Effector CD8-positive, alpha-beta T cell (primary cell): ENCODE measurements at places on chromosomes 11 and 22.

DNA sequence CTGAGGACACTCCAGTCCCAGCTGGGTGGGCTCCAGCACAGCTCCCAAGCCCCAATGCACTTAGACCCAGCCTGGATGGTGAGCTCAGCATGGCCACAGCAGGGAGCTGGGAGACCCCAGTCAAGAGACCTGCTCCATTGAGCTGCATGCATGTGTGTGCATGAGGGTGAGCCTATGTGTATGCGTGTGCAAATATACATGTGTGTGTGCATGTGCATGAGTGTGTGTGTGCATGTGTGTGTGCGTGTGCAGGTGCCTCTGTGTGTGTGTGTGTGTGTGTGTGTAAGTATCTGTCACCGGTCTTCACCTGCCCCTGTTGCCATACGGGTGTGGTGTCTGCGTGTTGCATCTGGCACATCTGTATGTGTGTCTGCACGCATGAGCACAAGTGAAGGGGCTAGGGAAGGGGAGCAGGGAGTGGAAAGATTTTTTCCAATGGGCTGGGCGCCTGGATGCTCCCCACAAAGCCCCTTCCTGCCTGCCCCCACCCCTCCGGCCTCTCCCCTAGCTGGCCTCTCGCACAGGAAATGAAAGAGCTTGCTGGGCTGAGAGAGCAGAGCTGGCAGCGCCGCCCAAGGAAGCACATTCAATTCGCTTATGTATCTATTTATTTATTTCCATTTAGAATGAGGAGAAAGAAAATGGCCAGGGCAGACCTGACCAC lies 4.1 kb downstream of the TSPAN32 start:
- no peak for DNase-seq

- no peak for DNase-seq
Observed at GRCh38 chr11:8713760-8714454, 31.3 kb downstream of the RPL27A start.

- no peak for DNase-seq
Observed at GRCh38 chr11:65291613-65292012, 23.1 kb upstream of the CDC42EP2 start.

DNA sequence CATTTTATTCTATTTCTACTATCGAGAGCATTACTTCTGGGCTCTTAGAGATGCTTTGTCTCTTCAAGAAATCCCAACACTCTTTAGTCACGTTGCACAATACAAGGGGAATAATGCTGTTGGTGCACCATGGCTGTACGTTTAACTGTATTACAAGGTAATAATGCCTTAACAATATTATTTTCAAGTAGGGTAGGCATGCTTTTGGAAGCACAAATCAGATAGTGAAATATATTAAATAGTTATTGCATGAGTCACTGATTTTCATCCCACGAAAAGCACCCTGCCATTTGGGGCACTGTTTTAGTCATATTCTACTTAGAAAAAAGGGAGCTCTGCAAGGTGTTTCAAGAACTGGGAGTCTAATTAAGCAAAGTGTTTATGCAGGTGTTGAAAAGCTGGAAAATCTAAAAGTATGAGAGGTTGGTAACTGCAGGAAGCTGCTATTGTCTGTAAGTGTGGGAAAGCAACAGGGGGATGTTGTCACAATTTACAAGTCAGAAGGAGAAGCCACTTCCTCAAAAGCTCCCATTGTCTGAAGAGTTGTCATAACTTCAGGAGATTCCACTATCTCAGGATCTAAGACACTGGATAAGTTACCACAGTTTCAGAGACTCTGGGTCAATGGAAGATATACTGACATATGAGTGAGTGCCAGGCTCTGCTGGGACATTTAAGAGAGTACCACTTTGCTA lies 218.2 kb downstream of the JRKL start:
- DNase-seq, result no peak

DNA sequence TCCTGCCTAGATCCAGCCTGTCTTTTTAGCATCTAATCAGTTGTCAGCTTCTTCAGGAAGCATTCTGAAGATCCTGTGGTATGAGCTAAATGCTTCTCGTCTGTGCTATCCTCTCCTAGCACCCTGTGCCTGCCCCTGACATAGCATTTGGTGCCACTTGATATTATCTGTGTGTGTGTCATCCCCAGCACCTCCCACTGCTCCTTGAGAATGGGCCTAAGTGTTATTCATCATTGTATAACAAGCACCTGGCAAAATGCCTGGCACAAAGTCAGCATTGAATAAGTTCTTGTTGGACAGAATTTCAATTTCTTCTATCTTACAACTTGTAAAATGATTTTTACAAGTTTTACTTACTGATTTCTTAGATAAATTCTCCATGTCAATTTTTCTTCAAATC lies 28.1 kb upstream of the OLFML1 start:
- no peak for DNase-seq

- DNase-seq, result no peak
Observed at GRCh38 chr22:23862103-23862502, 4.4 kb downstream of the SLC2A11 start.

DNA sequence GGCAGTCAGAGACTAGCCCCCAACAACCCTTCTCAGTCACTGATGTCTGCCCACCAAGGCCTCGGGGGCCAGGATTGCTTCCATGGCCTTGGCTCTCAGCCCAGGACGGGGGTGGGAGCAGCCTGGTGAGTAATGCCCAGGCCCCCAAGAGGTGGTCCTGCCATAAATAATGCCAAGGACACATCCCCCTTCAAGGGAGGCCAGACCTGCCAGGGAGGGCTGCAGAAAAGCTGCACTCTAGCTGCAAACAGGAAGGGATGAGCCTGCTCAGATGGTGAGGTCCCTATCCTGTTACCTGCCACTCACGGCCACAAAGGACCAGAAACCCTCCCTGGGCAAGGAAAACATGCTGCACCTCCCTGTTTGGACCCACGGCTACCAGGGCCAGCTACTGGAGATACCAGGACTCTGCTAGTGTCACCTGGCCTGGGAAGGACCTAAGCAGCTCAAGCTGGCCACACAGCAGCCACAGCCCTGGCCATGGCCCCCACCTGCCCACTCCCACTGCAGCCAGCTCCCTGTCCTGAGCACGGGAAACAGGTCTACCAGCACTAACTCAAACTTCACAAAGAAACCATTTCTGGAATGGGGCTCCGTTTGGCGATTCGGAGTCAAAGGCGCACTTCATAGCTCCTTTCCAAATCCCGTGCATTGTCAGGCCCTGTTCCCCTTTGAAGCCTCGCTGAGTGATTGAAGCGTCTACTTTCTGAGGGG lies 12.1 kb downstream of the GNB1L start:
- no peak for DNase-seq

- DNase-seq, result no peak
Observed at GRCh38 chr11:127027789-127028188, 27.2 kb upstream of the KIRREL3 start.

- no peak for DNase-seq
Observed at GRCh38 chr11:18844753-18845367, 53.3 kb upstream of the PTPN5 start.

- DNase-seq, result no peak
Observed at GRCh38 chr22:42955087-42955635, 59.8 kb downstream of the PACSIN2 start.

GRCh38 chr22:25370322-25370721 lies 150.9 kb downstream of the CRYBB2 start:
- DNase-seq, result no peak

DNA sequence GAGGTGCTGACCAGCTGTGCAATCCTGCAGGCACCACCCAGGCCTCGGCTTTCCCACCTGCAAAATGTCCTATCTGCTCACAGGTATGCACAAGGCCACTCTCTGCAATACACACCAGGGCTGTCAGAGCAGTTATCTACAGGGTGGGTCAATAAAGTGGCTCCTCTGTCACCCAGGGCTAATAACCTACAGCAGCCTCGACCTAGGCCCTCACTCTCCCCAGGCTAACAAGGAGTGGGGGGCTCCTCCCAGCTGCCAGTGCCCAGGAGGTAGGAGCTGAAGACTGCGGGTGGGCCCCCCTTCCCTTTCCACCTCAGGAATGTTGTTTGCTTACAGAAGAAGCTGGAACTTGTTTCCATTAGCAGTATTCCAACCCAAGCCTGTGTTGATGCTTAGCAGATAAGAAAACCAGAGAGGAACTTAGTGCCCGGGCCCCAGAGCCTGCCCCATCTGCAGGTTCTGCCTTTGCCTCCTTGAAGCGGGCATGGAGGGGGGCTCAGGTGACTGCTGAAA lies 26.8 kb downstream of the MYH9 start:
- DNase-seq, result no peak

- no peak for DNase-seq
Observed at GRCh38 chr22:42814215-42814614, 42.9 kb downstream of the ARFGAP3 start.

DNA sequence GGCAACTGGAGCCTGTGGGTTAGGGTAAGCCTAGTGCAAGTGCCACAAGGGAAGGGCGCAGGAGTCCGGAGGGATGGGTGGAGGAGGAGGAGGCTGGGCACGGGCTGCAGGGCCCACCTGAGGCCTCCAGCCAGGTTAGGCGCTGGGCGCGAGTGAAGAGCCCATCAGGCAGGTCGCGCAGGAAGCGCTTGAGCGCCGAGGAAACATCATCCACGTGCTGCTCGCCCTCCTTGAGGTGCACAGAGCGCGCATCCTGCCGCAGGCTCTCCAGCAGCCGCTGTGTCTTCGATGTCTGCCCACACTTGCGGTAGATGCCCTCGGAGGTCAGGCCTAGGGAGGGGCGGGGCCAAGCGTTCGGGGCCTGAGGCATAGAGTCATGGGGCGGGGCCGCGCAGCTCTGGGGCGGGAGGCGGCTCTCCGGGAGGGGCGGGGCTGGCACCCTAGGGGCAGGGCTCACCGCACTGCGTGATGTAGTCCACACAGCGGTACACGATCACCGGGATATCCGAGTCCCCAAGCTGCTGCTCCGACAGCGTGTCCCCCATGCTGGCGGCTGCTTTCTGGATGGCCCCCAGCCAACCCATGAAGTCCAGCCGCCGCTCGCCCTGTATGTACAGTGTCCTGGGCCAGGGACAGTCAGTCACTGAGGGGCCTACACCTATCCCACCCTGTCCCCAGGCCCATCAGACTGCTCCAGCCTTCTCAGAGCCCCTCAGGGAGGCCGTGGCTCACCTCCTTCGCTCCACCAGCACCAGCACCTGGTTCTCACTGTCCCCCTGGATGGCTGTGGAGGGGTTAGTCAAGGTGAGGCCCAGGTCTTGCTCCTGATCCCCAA lies 22.9 kb upstream of the PDE2A start:
- DNase-seq, result no peak

DNA sequence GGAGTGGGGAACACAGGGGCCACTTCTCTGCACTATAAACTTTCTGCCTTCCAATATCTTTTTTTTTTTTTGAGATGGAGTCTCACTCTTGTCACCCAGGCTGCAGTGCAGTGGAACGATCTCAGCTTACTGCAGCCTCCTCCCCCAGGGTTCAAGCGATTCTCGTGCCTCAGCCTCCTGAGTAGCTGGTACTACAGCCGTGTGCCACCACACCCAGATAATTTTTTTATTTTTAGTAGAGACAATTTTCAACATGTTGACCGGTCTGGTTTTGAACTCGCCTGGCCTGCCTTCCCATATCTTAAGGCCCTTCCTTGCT lies 1.7 kb downstream of the SLC3A2 start:
- no peak for DNase-seq

DNA sequence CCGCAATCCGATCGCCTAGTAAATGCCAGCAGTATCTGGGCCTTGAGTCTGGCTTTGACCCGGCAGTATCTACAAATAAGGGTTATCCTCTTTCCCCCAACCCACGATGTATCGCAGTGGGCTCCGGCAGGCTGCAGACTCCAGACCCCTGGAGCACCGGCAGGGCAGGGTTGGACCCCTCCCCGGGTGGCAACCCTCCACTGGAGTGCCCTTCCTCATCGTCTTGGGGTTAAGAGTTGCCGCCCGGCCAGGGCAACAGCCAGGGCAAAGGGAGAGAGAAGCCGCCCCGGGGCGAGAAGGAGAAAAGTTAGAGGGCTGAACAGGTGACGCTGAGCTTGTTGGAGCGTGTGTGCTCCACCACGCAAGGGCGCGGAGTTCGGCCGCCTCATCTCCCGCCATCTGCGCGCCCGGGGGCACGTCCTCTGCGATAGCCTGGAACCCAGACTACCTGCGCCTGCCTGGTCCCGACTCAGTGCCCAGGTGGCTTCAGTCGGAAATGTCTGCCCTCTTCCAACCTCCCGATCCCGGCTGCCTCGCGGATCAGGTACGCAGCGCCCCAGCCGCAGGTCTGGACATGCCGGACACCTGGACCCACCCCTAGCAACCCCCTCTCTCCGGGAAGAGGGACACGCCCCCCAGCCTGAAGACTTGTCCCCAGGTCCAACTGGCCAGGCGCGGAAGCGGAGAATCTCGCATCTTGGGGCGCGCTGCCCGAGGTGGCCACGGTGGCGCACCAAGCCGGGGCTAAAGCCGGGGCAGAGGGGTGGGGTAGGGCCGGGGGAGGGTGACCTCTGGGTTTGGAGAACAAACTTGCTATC lies 1.2 kb downstream of the DSCAML1 start:
- DNase-seq, result no peak

DNA sequence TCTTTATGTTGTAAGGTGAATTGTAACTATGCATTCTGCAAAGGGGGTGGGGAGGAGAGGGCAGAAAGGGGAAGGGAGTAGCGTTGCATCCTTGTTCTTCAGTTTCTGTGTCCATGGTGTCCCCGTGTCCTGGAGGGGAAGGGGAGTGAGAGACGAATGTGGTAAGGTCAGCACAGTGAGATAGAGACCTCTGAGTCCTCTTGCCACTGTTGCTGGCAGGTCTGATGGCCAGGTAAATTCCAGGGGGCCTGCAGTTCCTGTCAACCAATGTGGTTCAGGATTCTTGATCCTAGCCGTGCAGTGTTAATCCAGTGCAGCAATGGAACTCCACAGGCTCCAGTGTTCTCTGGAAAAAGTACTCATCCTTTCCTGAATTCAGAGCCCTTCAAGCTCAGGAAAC lies 14.6 kb upstream of the ADSL start:
- DNase-seq, result no peak

DNA sequence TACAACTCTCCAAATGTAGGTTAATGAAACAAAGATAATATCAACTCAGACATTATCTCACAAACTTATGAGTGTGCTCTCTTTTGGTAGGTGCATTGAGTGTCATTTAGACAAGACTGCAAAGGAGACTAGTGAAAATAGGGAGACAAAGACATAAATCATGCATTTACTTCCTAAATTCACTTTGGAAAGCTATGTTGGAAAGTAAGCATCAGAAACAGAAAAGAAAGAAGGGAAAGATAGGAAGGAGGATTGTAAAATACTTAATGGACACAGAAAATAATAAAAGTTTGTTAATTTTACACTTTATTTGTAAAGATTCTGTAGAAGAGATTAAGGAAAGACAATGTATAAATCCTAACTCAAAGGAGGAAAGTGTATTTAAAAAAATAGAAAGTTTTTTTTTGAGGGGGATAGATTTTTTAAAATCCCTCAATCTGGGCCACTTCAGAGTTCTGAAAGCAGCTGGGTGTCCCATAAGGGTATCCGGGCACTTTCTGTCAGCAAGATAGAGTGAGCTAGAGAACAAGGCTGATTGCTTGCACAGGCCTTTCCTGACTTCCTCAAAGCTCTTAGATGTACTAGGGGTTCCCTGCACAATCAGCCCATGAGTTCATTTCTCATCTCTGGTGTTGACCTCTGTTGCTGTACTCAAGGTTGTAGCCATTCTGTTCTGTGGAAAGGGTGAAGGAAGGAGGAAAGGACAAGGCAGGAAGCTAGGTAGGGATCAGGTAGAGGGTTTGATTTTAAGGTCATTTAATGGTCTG lies 22.4 kb upstream of the RDX start:
- DNase-seq, result no peak

- no peak for DNase-seq
Observed at GRCh38 chr11:75269367-75269660, 28.7 kb downstream of the TPBGL start.
